ENCODE measurements at places on chromosomes 2 and 18. TPM values are rescaled to one million over a fixed set of nuclear protein-coding genes. Genes with fewer than 3 reads are reported as not detected.

Gene SULT1C2
- total RNA-seq = 0.22 TPM

Gene GPR55
- 0.79 TPM for total RNA-seq

Gene DOK1
- 7.5 TPM for total RNA-seq

DNA sequence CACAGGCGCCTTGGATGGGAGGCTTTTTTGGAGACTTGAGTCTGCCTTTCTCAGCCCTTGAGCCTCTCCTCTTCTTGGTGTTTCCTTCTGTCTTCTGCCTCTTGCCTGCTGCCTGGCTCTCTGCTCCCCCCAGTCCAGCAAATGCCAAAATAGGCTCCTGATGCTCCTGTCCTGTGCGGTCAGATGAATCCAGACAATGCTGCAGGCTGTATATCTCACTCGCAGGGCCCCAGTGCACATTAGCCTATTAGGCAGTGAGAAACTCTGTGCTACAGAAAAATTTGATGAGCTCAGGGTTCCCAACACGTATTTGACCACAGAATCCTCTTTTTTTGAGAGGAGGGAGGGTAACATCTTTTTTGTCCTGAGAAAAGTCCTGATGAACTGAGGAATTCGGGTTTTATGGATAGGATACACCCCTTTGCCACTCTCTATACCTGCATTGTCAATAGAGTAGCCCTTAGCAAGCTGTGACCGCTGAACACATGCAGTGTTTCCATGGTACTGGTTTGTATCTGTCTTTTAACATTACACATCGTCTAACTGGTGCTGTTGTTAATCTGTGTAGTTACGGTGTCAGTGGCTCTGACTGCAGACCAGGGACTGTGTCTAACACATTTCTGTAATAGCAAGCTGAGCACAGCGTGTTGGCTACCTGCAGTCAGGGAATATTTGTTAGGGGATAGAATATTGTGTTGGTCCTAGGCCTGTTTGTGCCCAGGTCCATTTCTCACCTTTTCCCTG is 50.8 kb downstream of the FAM228A start:
- DNase-seq = no peak

Gene SIX3
- total RNA-seq = not detected

Gene CROCC2
- total RNA-seq = not detected

DNA sequence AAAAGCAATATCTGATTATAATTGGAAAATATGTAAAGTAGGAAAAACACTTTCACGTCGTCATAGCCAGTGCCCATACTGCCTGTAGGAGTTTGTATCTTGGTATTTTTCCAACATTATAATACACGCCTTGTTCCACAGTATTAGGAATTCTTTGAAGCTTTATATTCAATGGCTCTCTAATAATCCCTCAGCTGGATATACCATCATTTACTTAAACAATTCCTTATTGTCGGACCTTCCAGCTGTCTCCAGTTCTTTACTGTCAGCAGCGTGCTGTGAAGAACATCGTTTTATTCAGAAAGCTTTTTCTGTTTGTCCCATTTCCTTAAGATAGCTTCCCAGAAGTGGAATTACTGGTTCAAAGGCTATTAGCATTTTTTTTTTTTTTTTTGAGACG is 31.7 kb downstream of the ATP6V1C2 start:
- no peak for DNase-seq

DNA sequence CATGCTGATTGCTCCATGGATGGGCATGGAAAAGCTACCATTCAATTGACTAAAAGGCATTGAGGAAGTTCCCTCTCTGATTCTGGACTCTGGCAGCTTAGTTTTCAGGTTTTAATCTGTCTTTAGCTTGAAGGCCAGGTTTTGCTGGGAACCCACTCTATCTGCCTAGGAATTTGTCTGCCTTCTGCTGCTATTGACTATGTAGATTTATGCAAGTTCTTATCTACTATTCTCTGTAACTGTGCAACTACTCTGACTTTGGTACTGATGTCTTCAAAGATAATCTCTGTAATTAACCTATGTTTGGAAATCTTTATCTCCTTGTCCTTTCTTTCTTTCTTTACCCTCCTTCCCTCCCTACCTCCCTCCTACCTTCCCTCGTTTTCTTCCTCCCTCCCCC is 178.8 kb downstream of the DSEL start:
- DNase-seq = no peak
